HL-60 (cell line): ENCODE measurements at places on chromosomes 1 and 21.

GRCh38 chr1:22053861-22054770 lies 1.6 kb downstream of the CDC42 start:
- DNase-seq, result no peak

GRCh38 chr1:39205102-39205780 lies 746 bp downstream of the MACF1 start:
- DNase-seq, result peak; percentile 60

GRCh38 chr1:189628857-189629256 lies 848.8 kb downstream of the BRINP3 start:
- DNase-seq, result no peak

DNA sequence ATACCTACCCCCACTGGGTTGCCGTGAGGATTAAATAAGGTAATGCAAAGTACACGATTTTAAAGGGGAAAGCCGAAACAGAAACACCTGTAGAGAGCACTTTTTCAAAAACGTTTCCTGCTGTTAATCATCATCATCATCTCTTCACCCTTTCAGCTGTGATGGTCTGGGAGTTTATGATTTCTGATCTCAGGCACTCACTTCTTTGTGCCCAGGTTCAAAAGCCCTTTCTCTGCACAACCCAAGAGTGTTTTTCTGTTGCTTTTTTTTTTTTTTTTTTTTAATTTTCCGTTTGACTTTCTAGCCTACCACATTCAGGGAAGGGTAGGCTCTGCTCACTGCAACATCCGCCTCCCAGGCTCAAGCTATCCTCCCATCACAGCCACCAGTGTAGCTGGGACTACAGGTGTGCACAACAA lies 936 bp upstream of the UBXN11 start:
- no peak for DNase-seq

- no peak for DNase-seq
These were observed 273.7 kb downstream of the SDCCAG8 start for GRCh38 chr1:243529512-243529911.

DNA sequence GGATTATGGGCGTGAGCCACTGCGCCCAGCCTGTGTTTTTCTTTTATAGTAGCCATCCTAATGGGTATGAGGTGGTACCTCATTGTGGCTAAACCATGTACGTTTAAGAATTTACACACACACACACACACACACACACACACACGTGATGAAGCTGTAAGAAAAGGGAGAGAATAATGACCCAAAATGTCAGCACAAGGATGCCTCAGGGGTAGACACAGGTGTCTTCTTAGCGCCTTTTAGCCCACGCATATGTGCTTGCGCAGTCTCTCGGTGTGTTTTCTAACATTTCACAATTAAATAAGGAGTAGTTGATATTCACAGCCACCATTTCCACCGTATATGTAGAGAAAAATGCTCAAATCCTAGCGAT lies 782 bp upstream of the PFKL start:
- DNase-seq, result no peak

DNA sequence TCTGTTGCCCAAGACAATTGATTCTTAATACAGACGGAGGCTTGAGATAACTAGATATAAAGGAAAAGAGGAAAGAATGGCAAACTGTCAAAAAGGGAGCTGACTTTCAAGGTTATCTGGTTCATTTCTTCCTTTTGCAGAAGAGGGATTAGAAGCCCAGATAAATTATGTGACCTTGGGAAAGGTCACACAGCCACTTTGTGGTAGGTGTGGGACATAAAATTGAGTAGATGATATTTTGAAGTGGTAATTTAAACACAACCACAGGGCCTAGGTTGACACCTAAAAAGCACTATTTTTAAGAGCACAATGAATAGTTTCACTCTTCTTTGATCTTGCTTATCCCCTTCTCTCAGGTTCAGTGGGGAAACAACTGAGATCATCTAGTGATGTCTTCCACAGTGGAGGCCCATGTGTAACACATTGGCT lies 16.9 kb upstream of the KIAA0040 start:
- no peak for DNase-seq

- DNase-seq, result no peak
These were observed 994 bp downstream of the RO60 start for GRCh38 chr1:193060406-193060805.

DNA sequence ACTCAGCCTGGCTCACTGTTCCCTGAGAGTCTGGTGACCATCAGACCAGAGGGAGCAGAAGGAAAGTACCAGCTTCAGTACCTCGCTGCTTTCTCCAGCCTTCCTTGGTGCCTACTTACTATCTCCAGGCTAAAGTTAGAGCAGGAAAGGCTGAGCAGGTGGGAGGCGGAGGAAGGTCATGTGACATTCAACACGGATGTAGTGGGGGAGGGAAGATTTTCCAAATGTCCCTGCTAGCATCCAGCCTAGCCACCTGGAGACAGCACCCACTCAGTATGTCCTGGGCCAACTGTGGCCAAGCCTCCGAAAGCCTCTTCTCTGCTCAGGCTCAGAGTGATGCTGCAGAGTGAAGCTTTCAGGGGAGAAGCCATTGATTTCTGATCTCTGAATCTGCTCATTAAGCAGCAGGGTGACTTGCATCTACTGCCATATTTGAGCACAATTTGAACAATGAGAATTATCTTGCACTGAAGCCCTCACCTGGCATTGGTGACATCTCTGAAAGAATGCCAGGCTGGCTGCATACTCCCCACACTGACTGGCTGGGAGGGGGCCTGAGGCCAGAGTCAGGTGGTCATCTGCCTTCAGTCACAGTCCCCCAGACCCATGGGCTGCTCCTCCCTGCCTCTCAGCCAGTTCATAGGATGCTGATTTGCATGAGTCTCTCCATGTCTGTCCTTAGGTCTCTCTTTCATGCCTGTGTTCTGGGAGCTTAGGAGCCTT lies 86.2 kb downstream of the KCND3 start:
- no peak for DNase-seq

DNA sequence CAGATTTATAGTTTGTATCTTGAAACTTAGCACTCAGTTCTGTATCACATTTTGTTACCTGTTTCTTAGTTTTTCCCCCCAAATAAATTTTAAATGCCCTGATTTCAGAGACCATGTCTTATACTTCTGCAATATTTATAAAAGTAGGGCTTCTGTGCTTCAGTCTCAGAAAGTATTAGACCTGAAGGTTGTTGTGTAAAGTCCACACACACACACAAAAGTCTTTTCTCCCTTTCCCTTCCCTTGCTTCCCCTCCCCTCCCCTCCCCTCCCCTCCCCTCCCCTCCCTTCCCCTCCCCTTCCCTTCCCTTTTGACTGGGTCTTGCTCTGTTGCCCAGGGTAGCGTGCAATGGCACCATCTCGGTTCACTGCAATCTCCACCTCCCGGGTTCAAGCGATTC lies 41.0 kb upstream of the KCNK1 start:
- no peak for DNase-seq

- DNase-seq, result no peak
These were observed 392.6 kb downstream of the NTNG1 start for GRCh38 chr1:107533436-107533835.

DNA sequence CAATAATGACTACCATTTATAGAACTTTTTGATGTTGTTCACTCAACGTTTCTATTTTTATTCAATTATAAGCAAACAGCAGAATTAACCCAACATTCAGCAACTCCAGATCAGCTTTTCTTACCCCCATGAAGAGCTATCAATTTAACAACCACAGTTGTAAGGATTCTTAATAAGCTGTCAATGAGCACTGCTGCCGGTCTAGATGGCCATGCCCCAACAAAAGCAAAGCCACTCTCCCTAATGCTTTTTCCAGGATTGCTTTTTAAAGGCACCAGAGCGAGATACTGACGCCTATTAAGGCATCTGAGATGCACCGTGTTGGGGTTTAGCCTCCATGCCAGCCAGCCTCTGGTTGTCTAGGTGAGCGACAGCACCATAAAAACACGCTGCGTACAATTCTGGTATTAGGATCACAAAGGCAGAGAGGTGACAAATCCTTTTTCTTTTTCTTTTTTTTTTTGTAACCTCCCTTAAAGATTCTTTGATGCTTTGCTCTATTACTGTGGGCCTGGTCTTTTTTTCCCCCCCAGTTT lies 39.5 kb downstream of the PTPRC start:
- DNase-seq, result no peak

GRCh38 chr21:42698733-42699132 lies 45.3 kb downstream of the PDE9A start:
- no peak for DNase-seq

GRCh38 chr1:92709738-92710137 lies 75.2 kb downstream of the EVI5 start:
- DNase-seq, result no peak

GRCh38 chr1:54485416-54485815 lies 62.6 kb upstream of the ACOT11 start:
- DNase-seq, result peak; percentile 35

GRCh38 chr1:112502826-112503225 lies 5.9 kb upstream of the WNT2B start:
- no peak for DNase-seq

- no peak for DNase-seq
These were observed 89.9 kb downstream of the IER5 start for GRCh38 chr1:181178241-181178879.

- DNase-seq, result no peak
These were observed 103.7 kb upstream of the CLDN14 start for GRCh38 chr21:36583591-36583990.

GRCh38 chr1:226575436-226575720 lies 26.8 kb downstream of the STUM start:
- no peak for DNase-seq

- peak; percentile 31 for DNase-seq
These were observed 47.7 kb downstream of the PGM1 start for GRCh38 chr1:63640633-63641567.

GRCh38 chr21:45820171-45821091 lies 161.1 kb upstream of the COL6A1 start:
- DNase-seq, result peak; percentile 65

DNA sequence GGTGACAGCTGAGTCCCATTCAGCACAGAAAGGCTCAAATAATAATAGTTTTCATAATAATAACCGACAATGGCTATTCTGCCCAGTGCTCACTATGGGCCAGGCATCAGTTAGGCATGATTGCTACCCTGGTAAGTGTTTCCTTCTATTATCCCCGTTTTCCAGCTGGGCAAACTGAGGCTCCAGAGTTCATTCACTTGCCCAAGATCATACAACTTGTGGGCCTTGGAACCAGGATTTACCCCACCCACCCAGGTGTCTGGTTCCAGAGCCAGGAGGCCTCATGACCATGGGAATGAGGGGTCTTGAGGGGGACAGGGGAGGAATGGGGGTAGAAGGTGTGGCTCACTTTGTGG lies 518 bp downstream of the PLOD1 start:
- no peak for DNase-seq

GRCh38 chr1:171346881-171347280 lies 32.9 kb downstream of the FMO4 start:
- no peak for DNase-seq

GRCh38 chr1:109802136-109802900 lies 38.6 kb upstream of the EPS8L3 start:
- no peak for DNase-seq

DNA sequence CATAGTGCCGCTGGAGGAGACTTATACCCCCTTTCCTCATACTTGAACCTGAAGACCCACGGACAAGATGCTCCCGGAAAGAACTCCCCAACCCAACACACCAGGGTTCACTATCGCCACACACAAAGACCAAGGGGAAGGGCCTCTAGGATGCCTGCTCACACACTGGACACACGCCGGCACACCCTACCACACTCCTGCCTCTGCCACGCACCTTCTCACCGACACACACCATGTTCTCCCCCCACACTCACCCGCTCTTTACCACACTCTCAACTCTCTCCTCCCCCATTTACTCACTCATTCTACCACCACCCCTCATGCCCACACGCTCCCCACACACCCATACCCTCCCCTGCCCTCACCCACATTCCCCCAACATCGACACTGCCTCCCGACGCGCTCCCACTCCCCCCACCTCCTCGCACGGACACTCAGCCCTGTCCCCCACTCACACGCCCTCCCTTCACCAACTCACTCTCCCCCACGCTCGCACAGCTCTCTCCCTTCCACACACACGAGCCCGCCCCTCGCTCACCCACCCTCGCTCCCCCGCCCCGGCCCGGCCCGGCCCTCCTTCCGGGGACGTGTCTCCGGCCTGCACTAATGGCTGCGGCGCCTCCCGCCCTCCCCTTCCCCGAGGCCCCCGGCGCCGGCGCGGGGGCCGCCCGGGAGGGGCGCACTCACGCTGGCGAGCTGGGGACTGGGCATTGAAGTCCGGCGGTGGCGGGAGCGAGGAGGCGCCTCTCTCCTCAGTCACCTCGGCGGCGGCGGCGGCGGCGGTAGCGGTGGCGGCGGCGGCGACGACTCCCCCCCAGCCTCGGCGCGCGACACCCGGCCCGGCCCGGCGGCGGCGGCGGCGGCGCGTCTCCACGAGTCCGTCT lies 626 bp downstream of the PTP4A2 start:
- DNase-seq, result peak; percentile 66

DNA sequence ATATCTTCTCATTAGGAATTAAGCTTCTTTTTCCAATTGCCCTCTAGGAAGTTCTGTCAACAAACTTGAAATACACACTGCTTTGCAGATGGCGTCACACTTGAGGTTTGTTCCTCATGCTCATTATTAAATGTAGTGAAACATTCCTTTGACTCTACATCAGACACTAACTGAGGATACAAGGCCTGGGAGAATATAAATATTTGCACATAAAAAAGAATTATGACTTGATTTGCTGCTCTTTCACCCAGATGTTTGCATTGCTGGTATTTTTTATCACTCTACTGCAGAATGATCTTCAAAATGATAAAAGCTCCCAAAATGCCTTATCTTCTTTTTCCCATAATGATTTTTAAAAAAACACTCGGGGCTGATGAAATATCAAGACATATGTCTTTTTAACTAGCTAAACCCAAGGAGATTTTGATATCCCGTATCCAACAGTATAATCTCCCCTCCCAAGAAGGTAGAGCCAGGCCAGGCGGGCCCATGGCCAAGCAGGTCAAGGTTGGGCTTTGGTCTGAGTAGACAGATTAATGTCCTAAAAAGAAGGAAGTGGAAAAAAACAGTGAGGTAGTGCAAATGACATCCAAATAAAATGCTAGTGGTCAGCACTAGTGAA lies 264.6 kb downstream of the HHIPL2 start:
- DNase-seq, result no peak

- no peak for DNase-seq
These were observed 11.8 kb downstream of the SLC6A9 start for GRCh38 chr1:44019466-44019948.

DNA sequence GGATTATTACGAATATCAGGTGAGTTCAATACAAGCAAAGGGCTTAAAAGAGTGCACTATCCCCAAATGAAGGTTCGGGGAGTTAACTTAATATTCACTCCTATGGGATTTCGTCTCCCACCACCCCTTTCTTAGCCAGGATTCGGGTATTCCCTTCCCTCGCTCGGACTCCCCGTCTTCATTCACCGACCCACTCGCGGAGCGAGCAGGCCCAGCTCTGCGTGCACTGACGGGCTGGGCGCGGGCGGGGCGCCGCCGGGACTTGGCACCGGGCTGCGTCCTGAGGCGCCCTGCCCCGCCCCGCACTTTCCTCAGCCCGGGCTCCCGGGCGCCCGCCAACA lies 7.7 kb upstream of the MPZL1 start:
- no peak for DNase-seq
